ENCODE measurements at places on chromosomes 16 and 17.

DNA sequence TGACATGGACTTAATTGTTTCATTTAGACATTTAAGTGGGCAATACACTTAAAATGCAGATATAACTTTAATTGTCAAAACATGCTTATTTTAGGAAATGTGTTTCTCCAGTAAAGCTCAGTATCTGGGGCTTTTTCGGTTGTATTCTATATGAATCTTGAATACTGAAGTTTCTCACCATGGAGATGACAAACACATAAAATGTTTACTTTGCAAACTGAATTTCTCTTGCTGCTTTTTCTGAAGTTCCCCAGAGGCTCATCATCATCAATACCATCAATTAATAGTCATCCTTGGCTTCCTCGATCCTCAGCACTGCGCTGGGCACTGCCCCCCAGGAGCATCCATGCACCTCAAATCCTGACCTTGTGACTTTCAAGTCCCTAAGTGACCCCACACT is 227.3 kb downstream of the WWOX start:
- DNase-seq: no peak

GRCh38 chr16:51500306-51500705 is 349.2 kb upstream of the SALL1 start:
- no peak for DNase-seq

DNA sequence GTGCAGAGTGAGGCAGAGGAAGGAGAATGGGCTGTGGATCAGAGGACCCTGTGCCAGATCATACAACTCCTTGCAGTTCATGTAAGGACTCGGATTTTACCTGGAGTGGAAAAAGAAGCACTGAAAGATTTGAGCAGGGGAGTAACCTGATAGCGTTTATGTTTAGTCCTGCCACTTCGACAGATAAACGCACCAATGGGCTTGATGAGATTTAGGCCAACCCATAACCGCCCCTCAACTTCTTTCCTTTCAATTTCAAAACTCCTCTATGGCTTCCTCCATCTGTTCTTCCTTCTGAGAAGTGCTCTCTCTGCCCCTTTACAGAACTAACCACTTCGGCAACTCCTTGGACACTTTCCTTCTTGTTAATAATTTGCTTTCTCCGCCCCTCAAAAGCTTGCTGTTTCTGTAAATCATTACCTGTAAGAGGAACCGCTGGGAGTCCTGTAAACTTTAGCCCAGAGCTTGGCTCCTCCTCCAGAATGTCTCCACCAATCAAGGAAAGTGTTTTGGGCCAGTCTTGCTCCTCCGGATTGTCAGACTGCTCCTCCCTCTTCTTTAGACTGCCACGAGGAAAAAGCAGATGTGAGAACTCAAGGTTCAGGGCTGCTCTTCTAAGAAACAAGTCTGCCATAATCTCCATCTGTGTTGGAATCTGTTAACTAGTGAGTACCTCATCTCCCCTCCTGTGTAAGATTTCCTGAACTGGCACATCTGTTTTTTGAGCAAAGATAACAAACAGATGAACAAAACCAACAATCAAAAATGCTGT is at the start of gene ACSM3:
ACSM3 (plus strand) TSS at position 554 of the 772 bp plus-strand sequence. CDS start 6,021 bp downstream, outside the sequence.
- no peak for DNase-seq

- no peak for DNase-seq
These were observed 59.8 kb downstream of the CYTH1 start for GRCh38 chr17:78722246-78722761.

GRCh38 chr17:15257258-15257788 is 7.8 kb downstream of the PMP22 start:
- DNase-seq: peak; percentile 11

DNA sequence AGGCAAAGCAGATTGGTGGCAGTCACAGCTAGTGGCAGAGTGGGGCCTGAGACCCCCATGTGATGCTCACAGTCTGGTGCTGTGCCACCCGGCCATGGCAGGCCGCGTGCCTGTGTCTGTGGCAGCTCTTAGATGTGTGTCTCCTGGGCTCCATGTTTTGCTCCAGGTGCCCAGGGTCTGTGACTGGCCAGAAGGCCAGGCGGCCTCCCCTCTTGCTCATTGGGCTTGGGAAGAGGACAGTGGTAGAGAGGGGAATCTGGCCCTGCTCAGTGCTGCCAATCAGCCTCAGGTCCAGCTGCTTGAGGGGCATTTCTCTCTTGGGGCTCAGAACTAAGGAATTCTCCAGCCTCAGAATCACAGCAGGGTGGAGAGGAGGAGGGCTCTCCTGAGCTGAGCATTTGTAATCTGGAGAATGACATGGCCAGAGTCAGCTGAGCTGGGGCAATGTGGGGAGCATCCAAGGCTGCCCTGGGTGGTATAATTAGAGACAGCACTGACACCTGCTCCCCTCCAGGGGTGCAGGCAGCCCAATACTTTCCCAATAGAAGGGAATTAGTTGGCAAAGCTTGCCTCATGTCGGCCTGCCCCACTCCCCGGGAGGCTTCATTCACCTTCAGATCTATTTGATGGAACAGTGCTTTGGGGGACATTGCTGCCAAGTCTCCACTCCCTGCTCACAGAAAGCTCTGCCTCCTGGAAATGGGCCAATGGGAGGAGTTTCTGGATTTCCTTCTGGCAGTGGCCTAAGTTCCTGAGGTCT is 2.7 kb upstream of the LASP1NB start:
- DNase-seq: peak; percentile 11

DNA sequence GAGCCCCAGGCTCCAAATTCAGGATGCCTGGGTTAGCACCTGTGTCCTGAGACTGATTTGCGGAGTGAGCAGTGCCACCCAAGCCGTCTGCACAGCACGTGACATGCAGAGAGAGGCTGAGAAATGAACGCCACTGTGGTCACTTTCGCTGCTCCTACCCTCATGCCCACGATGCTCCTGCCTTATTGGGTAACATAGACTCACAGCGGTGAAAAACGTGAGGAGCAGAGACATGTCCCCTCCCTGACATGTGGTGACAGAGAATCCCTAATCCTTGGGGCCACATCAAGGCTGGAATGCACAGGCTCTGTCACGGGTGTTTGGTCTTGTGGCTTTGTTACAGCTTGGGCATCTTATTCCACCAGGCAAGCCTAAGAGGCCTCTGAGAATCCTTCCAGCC is 52.1 kb upstream of the CACNG5 start:
- no peak for DNase-seq

DNA sequence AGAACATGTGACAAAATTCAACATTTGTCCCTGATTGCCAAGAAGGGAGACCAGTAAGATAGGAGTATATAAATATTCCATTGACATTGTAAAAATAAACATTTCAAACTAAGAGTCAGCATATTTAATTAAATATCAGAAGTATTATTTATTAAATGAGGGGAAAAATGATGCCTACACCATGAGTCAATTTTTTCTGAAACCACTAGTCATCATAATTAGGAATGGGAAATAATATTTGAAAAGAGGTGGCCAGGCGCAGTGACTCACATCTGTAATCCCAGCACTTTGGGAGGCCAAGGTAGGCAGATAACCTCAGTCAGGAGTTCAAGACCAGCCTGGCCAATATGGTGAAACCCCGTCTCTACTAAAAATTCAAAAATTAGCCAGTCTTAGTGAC is 2.1 kb downstream of the CMTM1 start:
- no peak for DNase-seq

DNA sequence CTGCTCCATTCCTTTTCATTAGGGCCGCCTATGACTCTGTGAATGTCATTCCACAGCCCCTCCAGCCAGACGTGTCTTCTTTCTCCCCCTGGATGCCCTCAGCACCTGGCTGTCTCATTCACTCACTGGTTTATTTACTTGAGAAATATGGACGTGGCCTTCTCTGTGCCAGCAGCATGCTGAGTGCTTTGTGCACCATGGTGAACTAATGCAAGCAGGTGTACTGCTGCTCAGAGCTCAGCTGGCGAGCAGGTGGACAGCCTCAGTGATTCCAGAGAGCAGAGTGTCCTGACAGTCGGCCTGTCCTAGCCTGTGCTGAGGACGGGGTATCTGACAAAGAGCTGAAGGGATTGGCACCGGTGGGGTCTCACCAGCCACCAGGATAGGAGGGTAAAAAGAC is 96.7 kb downstream of the GNAO1 start:
- no peak for DNase-seq

- DNase-seq: no peak
These were observed 73.3 kb downstream of the XYLT1 start for GRCh38 chr16:17397499-17397891.

DNA sequence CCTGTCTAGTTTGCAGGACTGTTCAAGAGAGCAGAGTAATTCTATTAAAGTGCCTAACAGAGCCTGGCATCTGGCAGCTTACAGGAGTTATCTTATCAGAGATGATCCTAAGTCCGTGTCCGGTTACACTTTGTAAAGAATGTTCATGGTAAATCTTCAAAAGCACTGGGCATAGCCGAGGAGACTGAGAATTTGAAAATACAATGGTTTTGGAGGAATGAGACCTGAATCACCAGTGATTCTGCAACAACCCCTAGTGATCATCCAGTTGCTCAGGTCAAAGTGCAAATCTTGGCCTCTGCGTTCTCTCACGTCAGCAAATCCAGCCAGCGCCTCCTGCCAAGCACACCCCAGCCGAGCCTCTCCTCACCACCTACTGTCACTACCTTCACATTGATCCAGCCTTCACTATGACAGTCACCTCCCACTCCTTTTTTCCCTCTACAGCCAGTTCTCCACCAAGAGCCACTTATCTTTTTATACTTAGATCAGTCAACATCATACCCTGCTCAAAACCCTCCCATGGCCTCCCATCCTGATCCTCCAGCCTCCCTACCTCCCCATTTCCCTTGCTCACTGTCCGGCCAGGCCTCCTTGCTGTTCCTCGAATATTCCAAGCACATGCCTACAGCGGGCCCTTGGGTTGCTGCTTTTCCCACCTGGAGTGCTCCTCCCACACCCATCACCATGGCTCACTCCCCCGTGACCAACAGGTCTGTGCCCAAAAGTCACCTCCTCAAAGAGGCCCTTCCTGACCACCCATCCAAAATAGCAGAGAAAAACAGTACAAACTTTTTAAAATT is 57.4 kb upstream of the ERN1 start:
- no peak for DNase-seq

DNA sequence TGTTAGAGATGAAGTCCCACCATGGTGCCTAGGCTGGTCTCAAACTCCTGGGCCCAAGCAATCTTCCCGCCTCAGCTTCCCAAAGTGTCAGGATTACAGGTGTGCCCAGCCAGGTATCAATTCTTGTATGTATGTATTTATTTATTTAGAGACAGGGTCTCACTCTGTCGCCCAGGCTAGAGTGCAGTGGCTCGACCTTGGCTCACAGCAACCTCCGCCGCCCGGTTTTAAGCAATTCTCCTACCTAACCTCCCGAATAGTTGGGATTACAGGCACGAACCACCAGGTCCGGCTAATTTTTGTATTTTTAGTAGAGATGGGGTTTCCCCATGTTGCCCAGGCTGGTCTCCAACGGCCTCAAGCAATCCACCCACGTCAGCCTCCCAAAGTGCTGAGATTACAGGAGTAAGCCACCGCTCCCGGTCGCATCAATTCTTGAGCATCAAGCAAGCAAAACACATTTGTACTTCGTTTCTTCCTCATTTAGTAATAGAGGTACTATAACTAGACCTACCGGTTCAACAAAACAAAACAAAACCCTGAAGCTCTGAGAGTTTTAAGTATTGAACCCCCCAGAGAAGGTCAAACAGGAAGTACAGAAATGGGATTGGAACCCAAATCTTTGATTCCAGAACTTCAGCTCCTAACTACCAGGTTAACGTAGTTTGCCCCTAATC is 1.0 kb upstream of the ZNF500 start:
- DNase-seq: no peak

DNA sequence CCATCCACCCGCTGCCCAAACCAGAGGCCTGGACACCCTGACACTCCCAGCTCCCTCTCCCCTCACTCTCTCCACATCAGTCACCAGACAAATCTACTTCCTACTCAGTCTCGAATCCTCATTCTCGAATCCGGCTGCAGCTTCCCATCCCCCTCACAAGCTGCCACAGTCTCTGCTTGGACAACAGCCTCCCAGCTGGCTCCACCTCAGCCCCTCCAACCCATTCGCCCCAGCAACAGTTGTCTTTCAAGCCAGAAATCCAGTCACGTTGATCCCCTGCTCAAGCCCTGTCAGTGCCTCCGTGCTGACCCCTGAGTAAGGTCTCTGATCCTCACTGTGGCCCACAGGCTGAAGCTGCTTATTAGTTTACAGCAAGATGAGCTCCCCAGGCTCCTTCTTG is 44.2 kb upstream of the MTSS2 start:
- DNase-seq: peak; percentile 67

GRCh38 chr16:85457366-85457765 is 155.8 kb upstream of the GSE1 start:
- DNase-seq: no peak

DNA sequence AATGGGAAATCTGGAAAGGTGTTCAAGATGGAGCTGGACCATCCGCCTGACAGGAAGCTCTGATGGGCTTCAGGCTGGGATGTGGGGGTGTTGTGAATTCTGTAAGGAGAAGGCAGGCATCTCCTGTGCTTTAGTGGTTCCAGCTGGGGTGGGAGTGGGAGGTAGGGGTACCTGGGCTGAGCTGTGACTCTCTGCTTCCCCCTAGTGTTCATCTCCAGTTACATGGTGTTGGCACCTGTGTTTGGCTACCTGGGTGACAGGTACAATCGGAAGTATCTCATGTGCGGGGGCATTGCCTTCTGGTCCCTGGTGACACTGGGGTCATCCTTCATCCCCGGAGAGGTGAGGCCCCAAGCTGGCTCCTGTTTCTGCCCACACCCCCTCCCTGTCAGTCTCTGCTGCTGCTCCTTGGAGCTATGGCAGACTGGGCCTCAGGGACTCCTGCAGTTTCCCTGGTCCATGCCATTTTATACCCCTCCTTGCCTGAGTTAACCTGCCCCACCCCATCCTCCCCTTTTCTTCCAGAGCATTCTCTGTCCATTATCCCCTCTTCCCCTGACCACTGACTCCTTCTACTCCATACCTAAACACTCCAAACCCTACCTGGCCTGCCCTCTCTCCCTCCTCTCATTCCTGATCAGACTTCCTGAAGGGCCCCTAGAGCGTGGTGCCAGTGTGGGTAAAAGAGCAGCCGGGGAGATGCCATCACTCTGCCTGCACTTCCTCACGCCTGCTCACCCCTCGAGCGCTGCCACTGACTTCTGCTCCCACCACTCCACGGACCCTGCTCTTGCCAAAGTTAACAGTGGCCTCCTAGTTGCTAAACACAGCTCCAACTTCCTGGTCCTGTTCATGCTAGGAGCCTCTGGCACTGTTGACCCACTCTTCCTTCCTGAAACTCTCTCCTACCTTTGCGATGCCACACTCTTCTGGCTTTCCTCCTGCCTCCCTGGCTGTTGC is 3.4 kb downstream of the SPNS1 start:
- DNase-seq: no peak

DNA sequence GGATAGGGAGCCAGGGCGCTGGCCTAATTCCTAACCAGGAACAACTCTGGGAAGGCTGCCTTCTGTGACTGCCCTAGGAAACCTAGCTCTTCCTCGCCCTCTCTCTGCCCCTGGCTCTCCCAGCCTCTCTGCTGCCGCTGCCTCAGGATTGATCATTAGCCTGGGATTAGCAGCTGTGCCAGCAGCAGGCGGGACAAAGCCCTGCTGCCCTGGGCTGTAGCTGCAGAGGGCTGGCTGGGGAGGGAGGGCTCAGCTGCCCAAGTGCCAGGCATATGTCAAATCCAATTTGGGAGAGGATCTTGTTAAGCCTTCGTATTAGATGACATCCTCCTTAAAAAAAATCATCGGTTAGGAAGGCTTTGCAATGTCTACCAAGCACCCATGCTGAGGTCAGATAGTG is 144.8 kb upstream of the CCL2 start:
- DNase-seq: no peak
